Kidney tubule cell (primary cell): ENCODE measurements at places on chromosomes 3 and 15.

DNA sequence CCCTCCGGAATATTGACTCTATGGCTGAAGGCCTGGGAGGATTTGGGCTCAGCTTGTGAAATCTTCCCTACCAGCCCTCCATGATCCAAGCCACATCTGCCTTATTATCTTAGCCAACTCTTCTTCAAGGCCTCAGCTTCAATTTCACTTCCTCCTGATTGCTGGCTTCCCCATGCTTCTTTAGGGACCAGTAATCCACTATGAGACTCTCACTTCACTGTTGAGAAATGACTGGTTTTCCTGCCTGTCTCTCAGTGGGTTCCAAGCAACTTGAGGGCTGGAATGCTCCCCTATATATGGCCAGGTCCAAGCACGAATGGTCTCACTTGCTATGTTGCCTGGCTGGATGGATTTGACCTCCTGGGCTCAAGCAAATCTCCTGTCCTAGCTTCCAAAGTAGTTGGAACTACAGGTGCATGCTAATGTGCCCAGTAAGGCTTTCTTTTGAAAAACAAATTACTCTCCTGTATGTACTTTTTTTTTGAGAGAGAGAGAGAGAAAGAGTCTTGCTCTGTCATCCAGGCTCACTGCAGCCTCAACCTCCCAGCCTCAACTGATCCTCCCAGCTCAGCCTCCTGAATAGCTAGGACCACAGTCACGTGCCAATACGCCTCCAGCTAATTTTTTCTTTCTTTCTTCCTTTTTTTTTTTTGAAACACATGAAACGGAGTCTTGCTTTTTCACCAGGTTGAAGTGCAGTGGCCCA, 7.9 kb upstream of the PIK3CB start:
- no peak for DNase-seq

DNA sequence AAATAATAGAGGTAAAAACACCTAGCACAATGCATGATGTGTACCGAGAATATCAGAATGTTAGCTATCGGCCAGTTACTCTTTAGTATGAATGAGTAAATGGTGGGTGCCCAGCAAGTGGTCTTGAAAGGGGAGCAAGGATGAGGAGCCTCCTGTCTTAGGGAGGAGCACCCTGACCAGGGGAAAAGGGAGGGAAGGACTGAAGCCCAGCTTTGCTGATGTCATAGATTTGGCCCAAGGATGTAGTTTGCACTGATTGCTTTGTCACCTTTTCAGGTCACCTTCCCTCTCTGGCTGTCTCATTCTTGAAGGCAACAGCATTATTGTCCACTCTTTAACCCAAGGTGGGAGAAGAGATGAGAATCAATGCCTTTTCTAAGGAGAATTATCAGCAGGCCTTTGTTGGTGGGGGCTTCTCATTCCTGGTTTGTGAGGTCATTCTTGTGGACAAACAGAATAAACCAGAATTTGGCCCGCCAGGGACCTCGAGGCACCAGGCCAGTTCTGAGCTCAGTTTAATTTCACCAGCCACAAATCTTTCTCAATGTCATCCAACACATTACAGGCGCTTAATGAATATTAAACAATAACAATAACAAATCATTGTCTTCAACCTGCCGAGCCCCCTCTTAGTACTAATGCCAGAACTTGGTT, 231.3 kb downstream of the VPS13C start:
- DNase-seq = no peak

DNA sequence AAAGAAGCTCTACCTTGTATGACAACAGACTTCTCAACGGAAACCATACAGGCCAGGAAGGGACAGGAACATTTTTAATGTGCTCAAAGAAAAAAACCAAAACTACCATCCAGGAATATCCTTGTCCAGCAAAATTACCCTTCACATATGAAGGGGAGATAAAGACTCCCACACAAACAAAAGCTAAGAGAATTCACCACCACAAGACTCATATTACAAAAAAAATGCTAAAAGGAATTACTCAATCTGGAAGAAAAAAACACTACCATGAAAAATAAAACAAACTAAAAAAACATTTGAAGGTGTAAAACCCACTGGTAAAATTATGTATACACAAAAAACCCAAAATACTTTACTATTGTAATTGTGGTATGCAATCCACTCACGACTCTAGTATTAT, 57.2 kb downstream of the DLG1 start:
- DNase-seq = no peak

GRCh38 chr3:188608401-188608800, 454.4 kb downstream of the LPP start:
- no peak for DNase-seq

DNA sequence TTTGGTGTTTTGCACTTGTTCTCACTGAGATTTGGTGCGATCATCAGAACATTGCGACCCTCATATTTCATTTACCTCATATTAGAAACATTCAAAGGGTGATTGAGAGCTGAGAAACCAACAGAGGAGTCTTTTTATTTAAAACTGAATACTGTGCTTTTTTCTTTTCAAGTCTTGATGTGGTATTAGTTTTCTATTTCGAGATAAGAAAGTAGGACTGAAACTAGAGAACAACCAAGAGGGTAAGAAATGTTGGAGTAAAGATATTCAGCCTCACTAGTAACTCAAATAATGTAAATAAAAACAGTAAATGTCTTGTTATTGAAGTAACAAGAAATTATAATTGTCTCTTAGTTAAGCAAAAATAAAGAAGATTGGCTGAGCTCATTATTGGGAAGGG, 26.5 kb downstream of the EFHB start:
- no peak for DNase-seq

DNA sequence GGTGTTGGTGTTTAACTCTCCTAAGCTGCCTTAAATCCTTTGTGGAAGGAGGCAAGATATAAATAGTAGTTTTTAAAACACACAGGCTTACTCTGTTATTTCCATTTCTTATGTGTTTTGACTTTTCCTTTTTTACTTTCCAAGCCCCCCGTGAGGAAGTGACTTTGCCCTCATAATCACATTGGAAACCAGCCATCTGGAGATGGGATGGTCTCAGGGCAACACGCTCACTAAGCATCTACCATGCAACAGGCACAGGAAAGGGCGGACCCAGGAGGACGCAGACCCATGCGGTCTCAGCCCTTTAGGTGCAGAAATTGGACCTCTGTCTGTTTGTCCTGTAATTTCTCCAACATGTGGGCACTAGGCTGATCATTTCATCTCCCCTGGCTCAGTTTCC, 115.7 kb downstream of the PDZRN3 start:
- DNase-seq = no peak

GRCh38 chr15:68729789-68730411, 90.8 kb downstream of the ANP32A start:
- peak; percentile 86 for DNase-seq

GRCh38 chr3:87161417-87161816, 65.7 kb upstream of the CHMP2B start:
- no peak for DNase-seq

DNA sequence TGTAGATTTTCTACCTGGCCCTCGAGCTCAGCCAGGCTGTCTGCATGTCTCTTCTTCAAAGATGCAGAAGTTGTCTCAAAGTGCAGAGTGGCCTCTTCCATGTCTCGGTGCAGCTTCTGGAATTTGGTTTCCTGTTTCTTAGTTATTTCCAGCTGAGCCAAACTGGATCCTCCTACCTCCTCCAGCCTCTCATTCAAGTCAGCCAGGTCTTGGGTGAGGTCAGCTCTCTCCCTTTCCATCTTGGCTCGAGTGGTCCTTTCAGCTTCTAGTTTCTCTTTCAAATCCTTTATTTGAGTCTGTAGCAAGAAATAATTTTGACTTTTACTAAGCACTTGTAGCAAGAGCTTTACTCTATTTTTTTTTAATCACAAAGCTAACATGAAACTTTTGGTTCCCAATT, 81.8 kb downstream of the MYH15 start:
- no peak for DNase-seq

- no peak for DNase-seq
Observed at GRCh38 chr15:35442742-35443141, 103.2 kb downstream of the DPH6 start.

GRCh38 chr15:80371924-80372323, 32.3 kb upstream of the ARNT2 start:
- no peak for DNase-seq

DNA sequence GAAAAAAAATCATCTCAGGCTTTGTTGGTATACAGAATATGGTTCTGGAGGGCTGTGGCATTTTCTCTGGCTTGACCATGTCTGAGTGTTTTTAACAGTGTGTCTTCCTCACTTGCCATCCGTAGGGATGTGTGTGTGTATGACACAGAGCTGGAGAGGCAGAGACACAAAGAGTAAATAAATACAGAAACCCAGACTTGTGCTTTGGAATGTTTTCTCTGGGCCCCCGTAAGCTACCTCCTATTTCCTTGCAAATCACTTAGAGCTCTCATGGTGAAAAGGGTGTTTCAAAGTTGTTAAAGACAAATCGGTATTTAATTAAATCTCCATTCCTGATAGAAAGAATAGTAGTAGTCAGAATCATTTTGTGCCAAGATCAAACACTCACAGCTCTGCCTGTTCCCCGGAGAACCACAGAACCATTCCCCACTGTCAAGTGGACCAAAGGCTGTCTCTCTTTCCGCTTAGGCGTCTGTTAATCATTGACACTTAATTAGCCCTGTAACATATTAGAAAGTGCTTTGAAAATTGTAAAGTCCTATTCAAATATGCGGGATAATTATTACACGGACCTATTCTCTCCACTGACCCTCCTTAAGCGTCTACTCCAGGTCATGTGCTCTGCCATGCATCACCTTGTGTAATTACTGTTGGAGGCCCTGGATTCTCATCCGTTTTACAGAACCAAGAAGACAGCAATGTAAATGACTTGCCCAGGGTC, 313.6 kb upstream of the TLE3 start:
- DNase-seq = peak; percentile 57

DNA sequence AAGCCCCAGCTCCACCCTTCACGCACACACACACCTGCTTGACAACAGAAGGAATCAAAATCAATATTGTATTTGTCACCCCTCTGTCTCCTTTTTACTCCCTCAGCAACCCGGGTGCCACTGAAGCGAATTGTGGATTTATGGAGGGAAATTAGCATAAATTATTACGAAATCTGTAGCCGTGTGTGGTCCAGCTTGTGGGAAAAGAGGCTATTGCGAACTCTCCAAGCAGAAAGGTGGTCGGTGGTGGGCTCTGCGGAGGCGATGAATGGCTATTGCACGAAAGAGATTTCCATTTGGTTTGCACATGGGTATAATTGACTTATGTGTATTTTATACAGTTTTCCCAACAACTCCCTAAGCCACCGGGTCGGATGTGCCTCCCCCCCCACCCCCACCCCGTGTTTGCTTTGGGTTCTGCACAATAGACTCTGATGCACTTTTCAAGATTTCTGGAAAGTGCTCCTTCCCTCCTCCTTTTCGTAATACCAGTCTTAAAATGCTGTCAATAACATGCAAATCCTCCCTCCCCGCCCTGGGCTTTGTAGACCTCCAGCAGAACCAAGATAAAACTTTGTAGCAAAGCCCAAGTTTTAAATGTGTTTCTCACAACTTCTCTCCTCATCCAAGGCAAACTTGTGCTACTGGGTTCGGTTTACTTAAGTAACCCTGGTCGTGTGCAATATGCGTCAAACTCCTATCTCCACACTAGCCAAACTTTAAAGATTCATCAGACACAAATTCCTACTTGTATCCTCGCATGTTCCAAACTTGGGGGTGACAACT, 3.1 kb upstream of the FOXB1 start:
- DNase-seq = no peak

DNA sequence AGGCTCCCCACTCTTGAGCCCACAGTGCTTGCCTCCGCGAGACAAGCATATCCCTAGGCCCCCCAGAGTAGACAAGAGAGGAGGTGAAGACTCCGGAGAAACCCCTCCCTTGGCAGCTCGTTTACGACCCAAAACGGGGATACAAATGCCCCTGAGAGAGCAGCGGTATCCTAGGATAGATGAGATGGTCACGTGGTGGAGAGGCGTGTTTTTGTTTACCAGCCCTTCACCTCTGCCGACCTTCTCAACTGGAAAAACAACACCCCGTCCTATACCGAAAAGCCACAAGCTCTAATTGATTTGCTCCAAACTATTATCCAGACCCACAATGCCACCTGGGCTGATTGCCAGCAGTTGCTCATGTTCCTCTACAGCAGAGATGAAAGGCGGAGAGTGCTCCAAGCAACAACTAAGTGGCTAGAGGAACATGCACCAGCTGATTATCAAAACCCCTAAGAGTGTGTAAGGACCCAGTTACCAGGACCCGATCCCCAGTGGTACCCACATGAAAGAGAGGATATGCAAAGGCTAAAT, 99.5 kb upstream of the OSBPL11 start:
- no peak for DNase-seq

DNA sequence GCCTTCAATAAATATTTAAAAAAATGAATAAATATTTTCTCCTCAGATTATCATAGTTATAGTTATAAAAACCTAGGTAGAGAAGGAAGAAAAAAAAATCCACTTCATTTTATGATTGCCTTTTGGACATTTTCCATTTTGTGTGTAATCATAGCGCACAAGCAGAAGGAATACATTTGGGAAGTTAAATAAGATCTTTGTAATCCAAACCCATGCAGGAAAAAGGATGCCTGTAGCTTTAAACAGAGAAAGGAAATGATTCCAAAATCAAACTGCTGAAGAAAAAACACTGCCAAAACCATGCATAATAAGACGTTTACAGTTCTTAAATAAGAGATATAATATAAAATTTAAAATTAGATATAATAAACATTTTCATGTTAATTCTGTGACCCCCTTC, 7.4 kb upstream of the CCDC54 start:
- no peak for DNase-seq

DNA sequence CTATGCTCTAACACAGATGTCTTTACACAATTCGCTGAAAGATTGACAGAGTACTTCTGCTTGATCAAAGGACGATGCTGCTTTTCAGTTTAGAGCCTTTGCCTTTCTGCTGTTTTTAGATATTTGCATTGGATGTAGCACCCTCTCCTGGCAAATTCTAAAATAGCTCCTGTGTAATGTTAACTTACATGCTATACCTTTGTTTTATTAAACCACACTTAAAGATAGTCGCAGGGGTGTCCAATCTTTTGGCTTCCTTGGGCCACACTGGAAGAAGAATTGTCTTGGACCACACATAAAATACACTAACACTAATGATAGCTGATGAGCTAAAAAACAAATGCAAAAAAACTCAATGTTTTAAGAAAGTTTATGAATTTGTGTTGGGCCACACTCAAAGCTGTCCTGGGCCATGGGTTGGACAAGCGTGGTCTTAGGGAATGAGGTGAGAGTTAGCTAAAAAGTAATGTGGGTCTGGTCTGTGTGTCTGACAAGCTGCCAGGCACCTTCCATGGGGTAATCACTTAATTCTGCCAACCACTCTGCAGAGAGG, 62.9 kb downstream of the ATG7 start:
- peak; percentile 71 for DNase-seq

GRCh38 chr3:150074277-150074676, 103.6 kb upstream of the PFN2 start:
- DNase-seq = no peak

DNA sequence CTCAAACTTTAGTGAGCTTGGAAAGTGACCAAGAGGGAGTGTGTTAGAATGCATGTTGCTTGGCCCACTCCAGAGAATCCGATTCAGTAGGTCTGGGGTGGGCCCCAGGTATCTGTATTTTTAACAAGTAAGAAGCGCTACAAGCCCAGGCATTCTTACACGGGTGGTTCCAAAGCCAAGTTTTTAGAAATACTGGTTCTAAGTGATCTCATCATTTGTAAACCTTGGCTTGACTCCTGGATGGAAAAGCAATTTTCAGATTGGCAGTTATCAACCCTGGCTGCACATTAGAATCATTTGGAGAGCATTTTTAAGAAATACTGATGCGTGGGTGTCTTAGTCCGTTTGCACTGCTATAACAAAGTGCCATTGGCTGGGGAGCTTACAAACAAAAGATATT, 27.3 kb upstream of the ST8SIA2 start:
- no peak for DNase-seq

GRCh38 chr15:74370471-74370870, 3.0 kb upstream of the CYP11A1 start:
- no peak for DNase-seq

GRCh38 chr3:45679805-45680204, 9.4 kb upstream of the SACM1L start:
- no peak for DNase-seq
